ENCODE measurements at places on chromosomes 5 and 9. TPM values are rescaled to one million over a fixed set of nuclear protein-coding genes. Genes with fewer than 3 reads are reported as not detected.

Gene HTR4
- total RNA-seq: not detected

Gene CIZ1
- 77.1 TPM for total RNA-seq

Gene PIP5KL1
- 1.7 TPM for total RNA-seq

- no peaks in the 10 kb centered on the region for H3K27me3 ChIP-seq
- H3K36me3 ChIP-seq: peaks cover 56% of the 10 kb centered on the region
- no peak overlapping the region for H3K27ac ChIP-seq
- no peak overlapping the region for H3K4me3 ChIP-seq
- DNase-seq: no peak
Observed at GRCh38 chr5:170069512-170069911, 36.2 kb upstream of the FOXI1 start.

DNA sequence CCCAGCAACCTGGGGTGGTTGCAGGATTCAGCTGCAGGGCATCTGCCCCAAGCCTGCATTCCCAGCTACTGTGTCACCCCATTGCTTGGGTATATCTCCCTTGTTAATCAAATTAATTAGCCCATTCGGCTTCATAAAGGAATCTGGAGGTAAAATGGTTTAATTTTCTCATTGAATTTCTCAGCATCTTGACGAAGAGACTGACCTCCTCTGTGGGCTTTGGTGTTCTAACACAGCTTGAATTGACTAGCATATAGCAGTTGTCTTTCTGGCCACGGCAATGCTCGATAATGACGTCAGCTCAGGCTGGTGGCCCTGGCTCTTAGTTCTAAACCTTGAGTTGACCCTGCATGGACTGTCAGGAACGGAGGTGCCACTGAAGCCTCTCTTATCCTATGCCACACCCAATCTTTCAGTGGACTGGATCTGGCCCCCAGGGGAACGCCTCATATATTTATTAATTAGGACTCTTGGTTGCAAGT lies 72.4 kb downstream of the MSX2 start:
- no peaks in the 10 kb centered on the region for H3K36me3 ChIP-seq
- no peaks in the 10 kb centered on the region for H3K4me1 ChIP-seq
- peaks cover 40% of the 10 kb centered on the region for H3K27me3 ChIP-seq
- H3K4me3 ChIP-seq: no peak overlapping the region
- H3K27ac ChIP-seq: no peak overlapping the region

GRCh38 chr5:77630114-77630680 lies 8.3 kb downstream of the OTP start:
- peak overlapping the region; percentile 64 for H3K4me3 ChIP-seq
- H3K27me3 ChIP-seq: peaks cover 69% of the 10 kb centered on the region
- H3K36me3 ChIP-seq: no peaks in the 10 kb centered on the region

- no peaks in the 10 kb centered on the region for H3K4me1 ChIP-seq
- H3K4me3 ChIP-seq: no peak overlapping the region
- H3K36me3 ChIP-seq: no peaks in the 10 kb centered on the region
- peaks cover 12% of the 10 kb centered on the region for H3K27me3 ChIP-seq
- no peak for DNase-seq
Observed at GRCh38 chr9:111839987-111840386, 45.2 kb upstream of the SHOC1 start.

DNA sequence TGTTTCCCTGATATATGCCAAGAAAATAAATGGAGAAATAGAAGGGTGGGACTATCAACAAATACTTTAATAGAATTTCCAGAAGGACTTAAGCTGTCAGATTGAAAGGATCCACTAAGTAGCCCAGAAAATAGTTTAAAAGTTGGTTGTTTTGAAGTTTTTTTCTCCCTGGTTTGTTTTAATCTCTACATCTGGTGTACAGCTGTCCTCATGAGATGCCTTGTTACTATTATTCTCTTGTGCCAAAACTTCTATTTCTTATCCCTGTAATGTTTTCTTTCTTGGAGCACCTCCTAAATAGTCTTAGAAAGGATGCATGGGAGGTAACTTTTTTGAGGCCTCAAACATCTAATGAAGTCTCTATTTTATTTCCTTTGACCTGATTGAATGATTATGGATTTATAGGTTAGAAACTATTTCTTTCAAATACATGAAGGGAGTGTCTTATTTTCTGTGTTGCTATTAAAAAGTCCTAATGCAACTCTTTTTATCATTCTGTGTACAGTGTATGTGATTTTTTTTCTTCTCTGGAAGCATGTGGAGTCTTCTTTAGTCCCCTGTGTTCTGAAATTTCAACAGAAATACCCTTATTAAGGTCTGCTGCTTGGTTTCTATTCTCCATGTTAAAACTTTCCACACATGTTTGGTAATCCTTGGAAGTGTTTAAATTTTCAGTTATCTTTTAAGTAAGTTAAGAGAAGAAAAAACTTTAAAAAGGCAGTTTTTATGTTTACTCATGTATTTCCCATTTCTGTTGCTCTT lies 140.0 kb upstream of the CDKN2B start:
- no peak overlapping the region for H3K27ac ChIP-seq
- H3K27me3 ChIP-seq: peaks cover 6% of the 10 kb centered on the region
- DNase-seq: no peak
- H3K36me3 ChIP-seq: no peaks in the 10 kb centered on the region
